ENCODE measurements at places on chromosomes 5 and 9.

DNA sequence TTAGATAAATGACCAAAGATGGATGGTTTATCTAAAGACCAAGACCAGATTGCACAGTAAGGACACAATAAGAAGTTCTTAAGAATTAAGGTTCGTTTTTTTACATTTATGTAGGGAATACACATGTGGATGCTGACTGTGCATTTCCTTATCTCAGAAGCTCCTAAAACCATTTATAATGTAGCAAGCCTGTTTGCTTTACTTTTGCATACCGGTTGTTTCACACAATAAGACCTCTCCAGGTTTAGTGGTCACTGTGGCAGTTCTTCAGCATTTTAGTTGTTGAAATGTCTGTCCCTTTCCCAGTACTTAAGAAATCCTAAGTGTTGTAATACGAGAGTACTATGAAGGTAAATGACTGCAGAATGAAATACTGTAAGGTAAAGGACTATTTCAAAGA lies 43.6 kb downstream of the BASP1 start:
- DNase-seq: no peak

DNA sequence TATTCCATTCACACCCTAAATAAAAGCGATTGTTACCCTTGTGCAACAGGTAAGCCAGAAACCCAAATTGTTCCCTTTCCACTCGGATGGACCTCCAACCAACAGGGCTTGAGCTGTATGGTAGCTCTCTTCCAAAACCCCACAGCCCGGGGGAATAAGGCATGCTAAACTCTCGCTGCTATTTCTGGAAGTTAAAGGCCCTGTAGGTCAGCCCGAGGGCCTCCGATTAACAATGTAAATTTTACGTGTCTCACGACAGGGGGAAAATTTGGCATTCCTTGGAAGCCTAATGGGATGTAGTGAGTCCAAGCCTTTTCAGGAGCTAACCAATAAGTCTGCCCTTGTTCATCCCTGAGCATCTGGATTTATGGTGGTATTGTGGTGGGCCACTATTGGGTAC lies 26.0 kb downstream of the CNOT8 start:
- DNase-seq: no peak

GRCh38 chr5:126052791-126053190 lies 370.4 kb upstream of the GRAMD2B start:
- DNase-seq: no peak

- no peak for DNase-seq
Measured at GRCh38 chr5:95283022-95283615, 1.8 kb downstream of the MCTP1 start.

- peak; percentile 63 for DNase-seq
Measured at GRCh38 chr9:127644943-127645342, 32.9 kb downstream of the STXBP1 start.

- no peak for DNase-seq
Measured at GRCh38 chr9:97293818-97294217, 13.6 kb upstream of the CCDC180 start.

DNA sequence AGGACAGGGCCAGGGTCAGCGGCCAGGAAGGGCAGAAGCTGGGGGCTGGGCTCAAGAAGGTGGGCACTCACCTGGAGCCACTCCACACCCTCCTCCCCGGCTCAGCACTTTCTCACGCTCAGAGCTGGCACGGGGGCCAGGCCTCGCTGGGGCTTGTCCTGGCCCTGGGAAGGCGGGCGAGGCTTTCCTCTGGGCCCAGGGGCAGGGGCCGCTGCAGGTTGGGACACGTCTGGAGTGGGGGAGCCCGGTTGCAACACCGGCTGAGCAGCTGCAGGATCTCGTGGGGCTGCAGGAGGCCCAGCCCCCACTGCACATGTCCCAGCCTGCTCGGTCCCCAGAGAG lies 38.9 kb upstream of the EGFL7 start:
- no peak for DNase-seq

DNA sequence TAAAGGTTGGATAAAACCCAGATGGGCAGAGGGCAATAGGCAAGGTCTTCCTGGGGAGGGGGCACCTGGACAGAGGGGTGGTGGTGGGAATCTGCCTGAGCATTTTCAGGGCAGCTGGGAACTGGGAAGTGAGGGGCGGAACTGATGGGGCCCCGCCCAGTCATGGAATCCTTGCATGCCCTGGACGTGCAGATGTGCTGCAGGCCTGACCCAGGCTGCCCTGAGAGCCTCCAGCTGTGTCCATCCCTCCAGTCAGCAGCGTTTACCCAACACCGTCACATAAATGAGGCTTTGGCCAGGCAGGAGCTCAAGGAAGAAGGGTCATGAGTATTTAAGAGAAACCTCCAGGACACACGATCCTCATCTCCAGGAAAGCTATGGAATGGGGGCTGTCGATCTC lies 70.3 kb downstream of the DAB2IP start:
- DNase-seq: peak; percentile 62

GRCh38 chr5:29697278-29697677 lies 1496.2 kb upstream of the CDH6 start:
- DNase-seq: no peak
